ENCODE measurements at places on chromosomes 12 and 14. TPM values are rescaled to one million over a fixed set of nuclear protein-coding genes. Genes with fewer than 3 reads are reported as not detected.

GRCh38 chr14:51307551-51307950, 67.5 kb downstream of the TMX1 start:
- H3K36me3 ChIP-seq: no peaks in the 10 kb centered on the region
- H3K4me3 ChIP-seq: no peak overlapping the region
- H3K27ac ChIP-seq: no peak overlapping the region
- H3K27me3 ChIP-seq: peaks cover 2% of the 10 kb centered on the region
- peaks cover 8% of the 10 kb centered on the region for H3K4me1 ChIP-seq
- DNase-seq: no peak

DNA sequence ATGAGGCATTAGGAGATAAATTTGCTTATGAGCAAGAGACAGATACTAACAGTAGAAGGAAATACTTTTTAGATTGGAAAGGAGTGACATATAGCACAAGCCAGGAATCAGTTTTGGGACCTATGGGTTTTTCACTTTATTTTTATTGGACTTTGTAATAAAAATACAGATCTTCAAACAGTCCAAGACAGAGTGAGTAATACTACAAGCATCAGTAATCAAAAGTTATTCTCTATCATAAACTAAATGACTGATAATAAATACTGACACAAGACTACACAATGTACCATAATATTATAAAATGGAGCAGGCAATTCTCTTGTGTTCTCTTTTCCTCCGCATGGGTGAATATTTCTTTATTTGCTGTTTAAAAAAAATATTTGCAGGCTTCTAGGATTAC, 85.8 kb downstream of the DERA start:
- peaks cover 2% of the 10 kb centered on the region for H3K4me1 ChIP-seq
- H3K36me3 ChIP-seq: peaks cover 11% of the 10 kb centered on the region
- DNase-seq: no peak
- H3K27ac ChIP-seq: no peak overlapping the region
- H3K4me3 ChIP-seq: no peak overlapping the region

GRCh38 chr14:49306152-49306751, 279.9 kb downstream of the RPS29 start:
- no peaks in the 10 kb centered on the region for H3K36me3 ChIP-seq
- no peaks in the 10 kb centered on the region for H3K4me1 ChIP-seq
- H3K4me3 ChIP-seq: no peak overlapping the region
- no peak overlapping the region for H3K27ac ChIP-seq
- no peak for DNase-seq

- H3K4me1 ChIP-seq: peaks cover 5% of the 10 kb centered on the region
- no peaks in the 10 kb centered on the region for H3K27me3 ChIP-seq
- no peak for DNase-seq
- no peak overlapping the region for H3K27ac ChIP-seq
- H3K36me3 ChIP-seq: no peaks in the 10 kb centered on the region
These were observed 15.3 kb downstream of the CFAP251 start for GRCh38 chr12:121933522-121934308.

DNA sequence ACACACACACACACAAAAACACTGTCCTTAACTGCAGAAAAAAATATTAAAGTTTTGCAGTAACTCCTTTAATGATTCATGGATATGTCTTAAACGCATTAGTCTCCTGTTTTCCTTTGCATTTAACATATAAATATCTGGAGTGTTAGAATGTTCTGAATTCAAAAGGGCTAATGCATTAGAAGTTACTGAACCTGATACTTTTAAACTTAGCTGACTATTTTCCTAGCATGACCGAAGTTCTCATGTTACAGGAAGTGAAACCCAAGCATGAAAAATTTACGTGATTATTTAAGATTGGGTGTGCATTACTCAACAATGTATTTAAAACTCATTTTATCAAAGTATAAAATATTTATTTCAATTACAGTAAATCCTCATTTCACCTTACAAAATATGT, 791.2 kb downstream of the FLRT2 start:
- H3K4me3 ChIP-seq: no peak overlapping the region
- H3K36me3 ChIP-seq: no peaks in the 10 kb centered on the region
- H3K27me3 ChIP-seq: no peaks in the 10 kb centered on the region
- H3K27ac ChIP-seq: no peak overlapping the region
- no peaks in the 10 kb centered on the region for H3K4me1 ChIP-seq

DNA sequence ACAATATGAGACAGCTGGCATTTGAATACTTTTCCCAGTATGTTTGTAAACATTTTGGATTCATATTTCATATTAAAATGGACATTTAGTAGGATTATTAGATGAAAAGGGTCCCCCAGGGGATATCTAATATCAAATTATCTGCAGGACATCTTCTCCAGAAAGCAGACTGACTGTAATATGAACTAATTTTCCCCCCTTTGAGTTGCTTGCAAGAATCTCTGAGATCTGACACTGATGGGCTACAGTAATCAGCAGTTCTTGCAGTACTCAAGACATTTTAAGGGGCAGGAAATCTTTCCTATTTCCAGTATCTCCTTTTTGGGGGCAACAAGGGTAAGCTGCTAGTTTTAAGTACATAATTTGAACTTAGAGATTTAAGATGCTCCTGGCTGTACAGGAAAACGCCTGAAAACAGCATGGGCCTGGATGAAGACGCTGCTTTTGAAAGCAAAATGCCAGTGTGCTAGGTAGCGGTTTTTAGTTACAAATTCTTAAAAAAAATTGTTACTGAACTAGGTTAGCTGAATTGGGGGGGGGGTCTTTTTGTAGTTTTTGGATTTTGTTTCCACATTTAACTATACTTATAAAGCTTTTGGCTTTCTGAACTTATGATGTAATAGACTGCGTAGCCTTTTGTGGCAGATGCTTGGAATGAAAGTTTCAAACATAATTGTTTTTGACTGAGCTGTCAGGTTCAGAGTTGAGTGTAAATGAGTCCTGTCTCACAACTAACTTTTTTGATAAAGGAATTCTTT, 2.2 kb downstream of the FRMD6 start:
- H3K4me3 ChIP-seq: no peak overlapping the region
- peaks cover 16% of the 10 kb centered on the region for H3K27me3 ChIP-seq
- no peak overlapping the region for H3K27ac ChIP-seq
- H3K36me3 ChIP-seq: no peaks in the 10 kb centered on the region

DNA sequence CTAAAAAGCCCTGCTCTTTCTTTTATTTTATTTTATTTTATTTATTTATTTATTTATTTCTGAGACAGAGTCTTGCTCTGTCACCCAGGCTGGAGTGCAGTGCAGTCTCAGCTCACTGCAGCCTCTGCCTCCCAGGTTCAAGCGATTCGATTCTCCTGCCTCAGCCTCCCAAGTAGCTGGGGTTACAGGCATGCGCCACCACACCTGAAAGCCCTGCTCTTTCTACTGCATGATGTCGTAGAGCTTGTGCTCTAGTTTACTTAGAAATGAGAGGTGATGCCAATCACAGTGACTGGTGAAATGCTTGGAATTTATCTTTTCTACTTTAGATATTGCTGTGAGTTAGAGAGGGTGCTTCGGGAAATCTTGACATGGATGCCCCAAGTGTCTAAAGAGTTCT, 54.5 kb downstream of the DAD1 start:
- no peaks in the 10 kb centered on the region for H3K27me3 ChIP-seq
- peaks cover 94% of the 10 kb centered on the region for H3K36me3 ChIP-seq
- DNase-seq: no peak
- peak overlapping the region; percentile 98 for H3K27ac ChIP-seq

DNA sequence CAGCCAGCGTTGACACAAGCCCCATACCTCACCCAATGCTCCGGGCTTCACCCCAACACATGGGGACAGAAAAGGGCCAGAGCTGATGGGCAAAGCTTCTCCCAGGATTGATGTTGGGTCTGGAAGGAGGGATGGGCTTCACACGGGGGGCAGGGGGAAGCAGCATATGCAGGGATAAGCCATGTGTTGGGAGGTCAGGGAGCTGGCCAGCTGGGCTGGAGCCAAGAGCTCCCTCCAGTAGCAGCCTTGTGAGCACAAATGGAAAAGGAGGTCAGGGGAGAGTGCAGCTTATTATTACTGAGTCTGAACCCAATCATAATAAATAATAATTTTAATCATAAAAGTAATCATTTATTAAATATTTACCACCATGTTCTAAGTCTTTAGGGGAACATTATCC, 9.3 kb downstream of the PLEKHD1 start:
- no peak for DNase-seq
- no peaks in the 10 kb centered on the region for H3K27me3 ChIP-seq
- H3K36me3 ChIP-seq: no peaks in the 10 kb centered on the region
- no peaks in the 10 kb centered on the region for H3K4me1 ChIP-seq
- no peak overlapping the region for H3K27ac ChIP-seq

DNA sequence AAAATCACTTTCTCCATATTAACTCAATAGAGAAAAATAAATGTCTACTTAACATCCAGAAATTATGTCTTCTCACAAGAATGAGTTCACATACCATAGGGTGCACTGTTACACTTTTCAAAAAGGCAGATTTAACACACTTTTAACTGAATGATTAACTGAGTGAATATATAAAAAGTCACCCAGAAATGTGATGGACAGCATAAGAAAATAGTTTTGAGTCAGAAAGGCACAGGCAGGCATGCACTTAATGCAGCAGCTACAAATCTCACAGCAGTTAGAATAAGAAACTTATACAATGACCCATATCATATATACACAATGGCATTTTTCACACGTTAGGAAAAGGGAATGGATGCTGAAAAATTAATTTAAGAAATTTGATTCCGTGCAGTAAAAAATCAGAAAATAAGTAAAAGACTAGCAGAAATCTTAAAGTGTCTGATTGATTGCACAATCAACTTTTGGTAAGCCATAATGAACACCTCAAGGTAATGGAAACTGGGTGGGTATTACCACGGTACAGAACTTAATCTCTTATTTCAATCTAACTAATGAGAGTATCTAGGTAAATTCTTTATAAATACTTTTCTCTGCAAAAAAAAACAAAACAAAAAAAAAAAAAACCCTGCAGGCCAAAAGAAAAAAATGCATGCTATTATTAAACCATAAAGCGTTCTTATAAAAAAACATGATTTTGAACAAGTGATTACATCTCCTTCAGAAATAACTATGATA, 3.5 kb downstream of the MED13L start:
- no peaks in the 10 kb centered on the region for H3K27me3 ChIP-seq
- peaks cover 3% of the 10 kb centered on the region for H3K36me3 ChIP-seq

DNA sequence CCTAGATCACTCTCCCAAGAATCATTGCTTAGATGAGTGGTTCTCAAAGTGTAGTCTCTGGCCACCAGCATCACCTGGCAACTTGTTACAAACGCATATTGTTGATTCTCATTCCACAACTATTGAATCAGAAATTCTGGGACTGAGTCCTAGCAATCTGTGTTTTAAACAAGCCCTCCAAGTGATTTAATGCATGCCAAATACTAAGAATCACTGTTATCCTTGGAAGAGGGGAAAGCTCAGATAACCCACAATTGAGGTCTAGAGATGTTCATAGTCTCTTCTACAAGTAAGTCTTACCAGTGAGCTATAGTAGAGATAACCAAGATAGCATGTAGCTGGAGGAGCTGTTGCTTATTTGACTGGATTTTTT, 666.6 kb downstream of the DIO2 start:
- H3K4me1 ChIP-seq: no peaks in the 10 kb centered on the region
- H3K4me3 ChIP-seq: no peak overlapping the region
- DNase-seq: no peak
- H3K36me3 ChIP-seq: no peaks in the 10 kb centered on the region
- no peak overlapping the region for H3K27ac ChIP-seq

GRCh38 chr14:72962829-72963312, 36.6 kb downstream of the DCAF4 start:
- H3K4me1 ChIP-seq: no peaks in the 10 kb centered on the region
- DNase-seq: no peak

DNA sequence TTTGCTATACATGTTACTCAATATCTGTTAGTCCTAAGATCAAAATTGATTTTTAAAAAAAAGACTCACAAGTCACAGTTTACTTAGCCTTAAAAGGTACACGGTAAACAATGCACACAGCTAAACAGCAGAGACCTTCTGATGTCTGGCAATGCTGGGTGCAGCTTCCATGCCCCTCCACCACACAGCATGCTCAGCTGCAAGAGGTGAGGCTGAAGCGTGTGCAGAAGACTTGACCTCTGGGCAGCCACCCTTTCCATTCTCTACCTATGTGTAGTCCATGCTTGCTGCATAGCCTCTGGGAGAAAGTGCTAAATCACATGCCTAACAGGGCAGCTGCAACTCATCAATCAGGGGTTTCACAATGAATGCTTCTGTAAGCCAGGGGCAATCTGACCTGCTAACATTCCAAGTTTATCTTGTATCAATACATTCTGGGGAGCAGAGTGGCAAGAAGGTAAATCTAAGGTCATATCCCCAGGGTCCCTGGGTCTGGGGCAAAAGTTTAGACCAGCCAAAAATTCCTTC, 44.5 kb upstream of the AMN1 start:
- H3K4me3 ChIP-seq: no peak overlapping the region
- H3K4me1 ChIP-seq: peaks cover 15% of the 10 kb centered on the region
- H3K27ac ChIP-seq: no peak overlapping the region

DNA sequence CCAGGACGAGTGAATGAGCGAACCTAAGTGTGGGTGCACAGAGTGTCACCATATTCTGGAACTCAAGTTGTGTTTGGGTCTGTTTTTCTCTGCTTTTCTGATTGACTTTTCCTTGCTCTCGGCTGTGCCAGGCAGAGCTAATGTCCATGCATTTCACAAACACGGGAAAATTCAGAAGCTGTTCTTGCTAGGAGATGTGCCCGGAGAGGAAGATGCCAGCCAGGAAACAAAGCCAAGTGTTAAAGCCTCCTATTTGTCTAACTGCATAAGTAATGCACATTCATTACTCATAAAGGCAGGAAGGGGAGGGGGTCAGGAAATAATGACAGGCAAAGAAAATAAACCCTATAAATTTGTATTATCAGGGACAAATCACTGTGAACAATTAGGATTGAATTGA, 250.4 kb upstream of the SFSWAP start:
- no peaks in the 10 kb centered on the region for H3K36me3 ChIP-seq
- no peaks in the 10 kb centered on the region for H3K4me1 ChIP-seq
- no peak overlapping the region for H3K4me3 ChIP-seq
- no peak for DNase-seq
- H3K27me3 ChIP-seq: peaks cover 4% of the 10 kb centered on the region

- DNase-seq: no peak
- no peak overlapping the region for H3K27ac ChIP-seq
- H3K27me3 ChIP-seq: peaks cover 5% of the 10 kb centered on the region
- no peaks in the 10 kb centered on the region for H3K36me3 ChIP-seq
- H3K4me1 ChIP-seq: peaks cover 7% of the 10 kb centered on the region
These were observed 339.5 kb downstream of the PDZRN4 start for GRCh38 chr12:41527534-41528116.

DNA sequence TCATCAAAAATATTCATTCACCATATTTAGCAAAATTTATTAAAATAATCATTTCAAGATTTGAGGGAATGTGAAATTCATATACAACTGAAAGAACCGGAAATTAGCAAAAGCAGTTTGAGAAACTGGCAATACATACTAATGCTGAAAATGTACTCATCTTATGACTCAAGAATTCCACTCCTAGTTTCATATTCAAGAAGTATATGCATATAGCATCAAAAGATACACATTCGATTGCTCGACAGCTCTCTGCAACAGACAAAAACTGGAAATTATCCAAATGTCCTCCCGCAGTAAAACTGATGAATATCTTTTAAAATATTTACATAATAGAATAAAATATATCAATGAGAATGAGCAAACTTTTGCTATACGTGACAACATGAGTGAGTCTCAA, 189.2 kb upstream of the MGAT4C start:
- DNase-seq: no peak
- H3K27me3 ChIP-seq: no peaks in the 10 kb centered on the region
- H3K36me3 ChIP-seq: no peaks in the 10 kb centered on the region
- H3K27ac ChIP-seq: no peak overlapping the region

KRT78 gene
- total RNA-seq: not detected

OGFOD2 gene
- total RNA-seq: 27.7 TPM

DPF3 gene
- total RNA-seq: 0.47 TPM

GPR68 gene
- total RNA-seq: 1.3 TPM

NRIP2 gene
- not detected for total RNA-seq

RPS6KL1 gene
- 4.5 TPM for total RNA-seq

PLA2G1B gene
- total RNA-seq: not detected

PTPRB gene
- not detected for total RNA-seq

ANKS1B gene
- total RNA-seq: not detected

ACOT6 gene
- not detected for total RNA-seq

A2ML1 gene
- total RNA-seq: not detected

RIN3 gene
- 16.0 TPM for total RNA-seq
